Transverse colon (tissue), 4 donors: ENCODE measurements at places on chromosomes 1 and 21. TPM values are rescaled to one million over a fixed set of nuclear protein-coding genes. Genes with fewer than 3 reads are reported as not detected.
A peak's percentile ranks its signal among the peaks of the same experiment; 100 is the strongest.

Gene CD1B
- total RNA-seq: not detected

DNA sequence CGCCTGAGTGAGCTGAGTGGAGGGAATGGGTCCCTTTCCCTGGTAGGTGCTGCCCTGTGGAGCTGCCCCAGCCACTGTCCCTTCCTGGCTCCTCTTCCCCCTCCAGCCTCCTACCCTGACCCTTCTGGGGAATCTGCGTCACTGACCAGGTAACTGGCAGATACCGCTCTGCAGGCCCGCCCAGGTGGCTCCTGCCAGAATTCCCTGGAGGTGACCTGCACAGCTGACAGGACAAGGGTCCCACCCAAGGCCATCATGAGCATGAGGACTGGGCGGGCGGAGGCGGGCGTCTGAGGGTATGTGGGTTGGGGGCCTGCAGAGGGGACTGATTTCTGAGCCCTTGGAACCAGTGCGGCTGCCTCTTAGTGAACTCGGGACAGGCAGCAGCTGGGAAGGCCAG, 32.5 kb downstream of the DHRS3 start:
- H3K36me3 ChIP-seq: no peaks in the 10 kb centered on the region
- no peak overlapping the region for H3K27ac ChIP-seq
- no peaks in the 10 kb centered on the region for H3K4me1 ChIP-seq
- H3K4me3 ChIP-seq: no peak overlapping the region

Gene PRKACB
- total RNA-seq: 88.6 TPM

- no peak for DNase-seq
- H3K27me3 ChIP-seq: no peaks in the 10 kb centered on the region
- peaks cover 20% of the 10 kb centered on the region for H3K4me1 ChIP-seq
- H3K27ac ChIP-seq: no peak overlapping the region
Observed at GRCh38 chr21:19049567-19049966, 646.0 kb upstream of the TMPRSS15 start.

- H3K4me1 ChIP-seq: peaks cover 42% of the 10 kb centered on the region
- no peak overlapping the region for H3K4me3 ChIP-seq
- DNase-seq: no peak
- no peaks in the 10 kb centered on the region for H3K36me3 ChIP-seq
- H3K27me3 ChIP-seq: no peaks in the 10 kb centered on the region
Observed at GRCh38 chr1:161157867-161158266, 1.4 kb upstream of the USP21 start.

DNA sequence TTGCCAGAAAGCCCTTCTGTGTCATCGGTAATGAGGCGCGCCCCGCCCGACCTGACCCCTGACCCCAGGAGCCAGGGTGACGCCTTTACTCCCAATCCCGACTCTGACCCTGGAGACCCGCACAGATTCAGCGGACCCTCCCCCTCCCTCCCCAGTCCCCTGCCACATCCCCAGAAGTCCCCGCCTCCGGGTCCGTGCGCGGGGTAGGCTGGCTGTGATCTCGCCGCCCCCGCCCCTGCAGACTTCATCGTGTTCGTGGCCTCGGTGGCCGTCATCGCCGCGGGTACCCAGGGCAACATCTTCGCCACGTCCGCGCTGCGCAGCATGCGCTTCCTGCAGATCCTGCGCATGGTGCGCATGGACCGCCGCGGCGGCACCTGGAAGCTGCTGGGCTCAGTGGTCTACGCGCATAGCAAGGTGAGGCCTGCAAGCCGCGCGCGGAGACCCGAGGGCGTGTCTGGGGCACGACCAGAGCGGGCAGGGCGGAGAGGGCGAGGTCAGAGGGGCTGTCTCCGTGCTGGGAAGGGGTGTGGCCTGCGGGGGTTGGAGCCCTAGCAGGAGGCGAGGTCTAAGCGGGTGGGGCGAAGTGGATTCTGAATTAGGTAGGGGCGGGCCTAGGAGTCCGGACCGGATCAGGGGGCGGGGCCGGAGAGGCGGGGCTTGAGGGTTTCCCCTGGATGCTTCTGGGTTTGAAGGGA, 34.8 kb downstream of the KCNQ4 start:
- H3K4me1 ChIP-seq: peaks cover 8% of the 10 kb centered on the region
- no peaks in the 10 kb centered on the region for H3K36me3 ChIP-seq
- peak; percentile 84 for DNase-seq

DNA sequence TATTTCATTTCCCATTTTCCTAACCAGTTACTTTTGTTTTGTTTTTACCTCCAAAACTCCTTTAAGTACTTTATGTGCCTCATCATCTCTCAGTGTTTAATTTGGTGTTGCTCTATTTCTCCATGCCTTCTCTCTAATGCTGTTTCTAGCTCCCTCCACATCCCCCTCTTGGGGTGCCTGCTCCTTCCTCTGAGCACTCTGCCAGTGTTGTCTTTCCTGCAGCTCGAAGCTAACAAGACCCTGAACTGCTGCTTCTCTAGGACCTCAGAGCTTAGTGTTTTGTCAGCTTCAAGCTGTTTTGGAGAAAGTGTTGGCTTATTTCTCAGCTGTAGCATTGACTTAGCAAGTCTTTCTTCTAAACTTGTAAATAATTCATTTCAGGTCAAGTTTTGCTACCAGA, 290.6 kb downstream of the DPYD start:
- no peaks in the 10 kb centered on the region for H3K36me3 ChIP-seq
- no peaks in the 10 kb centered on the region for H3K27me3 ChIP-seq
- no peak overlapping the region for H3K27ac ChIP-seq
- H3K4me1 ChIP-seq: no peaks in the 10 kb centered on the region
- DNase-seq: no peak

Gene RIMKLA
- 11.9 TPM for total RNA-seq

Gene TSEN15
- 16.5 TPM for total RNA-seq

GRCh38 chr1:2074944-2075740, 24.9 kb downstream of the PRKCZ start:
- H3K4me1 ChIP-seq: peaks cover 20% of the 10 kb centered on the region
- H3K36me3 ChIP-seq: no peaks in the 10 kb centered on the region
- DNase-seq: no peak
- no peaks in the 10 kb centered on the region for H3K27me3 ChIP-seq

Gene OR2L13
- not detected for total RNA-seq

GRCh38 chr1:174939775-174940545, 59.8 kb upstream of the CACYBP start:
- H3K27ac ChIP-seq: no peak overlapping the region
- DNase-seq: no peak
- H3K4me1 ChIP-seq: peaks cover 23% of the 10 kb centered on the region
- H3K36me3 ChIP-seq: no peaks in the 10 kb centered on the region
- no peaks in the 10 kb centered on the region for H3K27me3 ChIP-seq
- H3K4me3 ChIP-seq: no peak overlapping the region

GRCh38 chr1:2039251-2039650, 11.0 kb upstream of the PRKCZ start:
- no peak overlapping the region for H3K27ac ChIP-seq
- H3K36me3 ChIP-seq: no peaks in the 10 kb centered on the region
- H3K4me1 ChIP-seq: no peaks in the 10 kb centered on the region
- no peak overlapping the region for H3K4me3 ChIP-seq
- DNase-seq: no peak

Gene TNFRSF18
- not detected for total RNA-seq

GRCh38 chr1:179877586-179878265, at the start of gene TOR1AIP2:
TOR1AIP2 (minus strand) TSS chr1:179877803; CDS start chr1:179852665, 25,138 bp downstream.
- peaks cover 59% of the 10 kb centered on the region for H3K4me1 ChIP-seq
- peak within 1 kb of the TSS; percentile 66 for H3K4me3 ChIP-seq
- peak within 1 kb of the TSS; percentile 77 for H3K27ac ChIP-seq
- peak; percentile 93 for DNase-seq

Gene HIVEP3
- 15.0 TPM for total RNA-seq

DNA sequence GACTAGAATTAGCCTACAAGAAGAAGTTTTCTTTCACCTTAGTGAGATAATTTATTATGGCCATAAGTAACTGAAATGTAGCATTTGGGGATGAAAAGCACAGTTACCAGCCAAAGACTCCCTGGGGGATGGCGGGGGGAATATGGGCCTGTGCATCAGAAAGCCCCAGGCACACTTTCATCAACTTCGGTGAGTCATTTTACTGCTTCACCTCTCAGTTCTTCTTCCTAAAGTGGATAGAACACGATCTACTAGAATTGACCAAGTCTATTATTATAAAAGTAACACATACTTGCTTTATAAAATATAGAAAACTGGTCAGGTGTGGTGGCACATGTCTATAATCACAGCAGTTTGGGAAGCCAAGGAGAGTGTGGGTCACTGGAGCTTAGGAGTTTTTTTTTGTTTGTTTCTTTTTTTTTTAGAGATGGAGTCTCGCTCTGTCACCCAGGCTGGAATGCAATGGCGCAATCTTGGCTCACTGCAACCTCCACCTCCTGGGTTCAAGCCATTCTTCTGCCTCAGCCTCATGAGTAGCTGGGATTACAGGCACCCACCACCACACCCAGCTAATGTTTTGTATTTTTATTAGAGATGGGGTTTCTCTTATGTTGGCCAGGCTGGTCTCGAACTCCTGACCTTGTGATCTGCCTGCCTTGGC, 141.8 kb downstream of the ZZZ3 start:
- DNase-seq: no peak
- H3K4me1 ChIP-seq: peaks cover 4% of the 10 kb centered on the region
- H3K27ac ChIP-seq: no peak overlapping the region
- H3K27me3 ChIP-seq: no peaks in the 10 kb centered on the region
- H3K4me3 ChIP-seq: no peak overlapping the region

Gene CD84
- total RNA-seq: 1.4 TPM

DNA sequence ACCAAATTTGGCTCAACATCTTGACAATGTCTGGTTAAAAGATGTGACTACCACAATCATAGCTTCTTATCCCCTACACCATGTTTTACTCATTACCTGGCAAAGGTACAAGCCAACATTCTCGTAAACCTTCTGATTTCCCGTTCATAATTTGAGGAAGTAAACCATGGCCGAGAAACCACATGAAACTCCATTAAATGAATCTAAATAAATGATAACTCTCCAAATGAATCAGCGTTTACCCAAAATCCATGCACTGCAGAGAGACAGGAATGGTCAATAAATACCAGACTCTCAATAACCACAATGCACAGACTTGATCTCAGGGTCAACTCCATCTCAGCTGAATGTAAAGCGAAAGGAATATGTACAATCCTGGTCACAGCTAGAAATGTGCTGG, 125.2 kb downstream of the TYW3 start:
- no peaks in the 10 kb centered on the region for H3K36me3 ChIP-seq
- H3K4me1 ChIP-seq: no peaks in the 10 kb centered on the region
- H3K4me3 ChIP-seq: no peak overlapping the region
- no peak overlapping the region for H3K27ac ChIP-seq

Gene NFASC
- 12.0 TPM for total RNA-seq

Gene OPN3
- total RNA-seq: 107 TPM

GRCh38 chr1:116690849-116691406, 23.4 kb upstream of the IGSF3 start:
- no peaks in the 10 kb centered on the region for H3K36me3 ChIP-seq
- no peak overlapping the region for H3K27ac ChIP-seq
- no peak overlapping the region for H3K4me3 ChIP-seq
- DNase-seq: no peak
- no peaks in the 10 kb centered on the region for H3K4me1 ChIP-seq
- H3K27me3 ChIP-seq: no peaks in the 10 kb centered on the region

- H3K27me3 ChIP-seq: no peaks in the 10 kb centered on the region
- no peak for DNase-seq
- H3K4me3 ChIP-seq: no peak overlapping the region
- H3K36me3 ChIP-seq: no peaks in the 10 kb centered on the region
- no peaks in the 10 kb centered on the region for H3K4me1 ChIP-seq
- no peak overlapping the region for H3K27ac ChIP-seq
Observed at GRCh38 chr1:115543247-115543646, 98.5 kb upstream of the VANGL1 start.

Gene TACSTD2
- not detected for total RNA-seq

DNA sequence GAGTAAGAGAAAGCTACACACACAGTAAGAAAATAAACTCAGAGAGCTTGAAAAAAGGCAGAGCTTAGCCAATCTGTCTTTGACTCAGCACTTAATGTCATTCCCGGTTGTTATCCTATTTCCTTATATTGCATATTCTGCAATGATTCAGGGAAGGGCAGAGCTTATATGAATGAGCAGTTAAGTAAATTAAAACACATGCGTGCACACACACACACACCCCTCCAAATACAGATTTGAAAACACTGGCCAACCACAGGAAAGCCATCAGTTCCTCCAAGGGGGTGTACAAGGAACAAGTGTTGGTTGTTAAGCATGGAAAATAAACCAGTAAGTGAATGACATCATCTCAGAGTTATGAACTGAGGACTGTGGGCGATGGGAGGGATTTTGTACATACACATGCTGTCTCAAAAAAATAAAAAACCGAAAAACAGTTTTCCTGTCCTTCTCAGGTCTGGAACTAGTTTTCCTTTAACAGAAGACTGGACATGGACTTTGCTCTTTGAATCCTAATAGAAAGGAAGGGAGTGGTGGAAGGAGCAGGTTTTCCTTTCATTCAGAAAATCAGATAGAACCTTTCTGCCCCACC, 1.0 kb downstream of the IQGAP3 start:
- peak overlapping the region; percentile 67 for H3K27ac ChIP-seq
- peaks cover 5% of the 10 kb centered on the region for H3K4me1 ChIP-seq
- H3K27me3 ChIP-seq: no peaks in the 10 kb centered on the region
- no peaks in the 10 kb centered on the region for H3K36me3 ChIP-seq

- DNase-seq: peak; percentile 34
- no peak overlapping the region for H3K27ac ChIP-seq
- no peak overlapping the region for H3K4me3 ChIP-seq
- no peaks in the 10 kb centered on the region for H3K36me3 ChIP-seq
- no peaks in the 10 kb centered on the region for H3K27me3 ChIP-seq
- H3K4me1 ChIP-seq: no peaks in the 10 kb centered on the region
Observed at GRCh38 chr1:91166106-91166712, 144.4 kb upstream of the ZNF644 start.

Gene OR6K3
- not detected for total RNA-seq

DNA sequence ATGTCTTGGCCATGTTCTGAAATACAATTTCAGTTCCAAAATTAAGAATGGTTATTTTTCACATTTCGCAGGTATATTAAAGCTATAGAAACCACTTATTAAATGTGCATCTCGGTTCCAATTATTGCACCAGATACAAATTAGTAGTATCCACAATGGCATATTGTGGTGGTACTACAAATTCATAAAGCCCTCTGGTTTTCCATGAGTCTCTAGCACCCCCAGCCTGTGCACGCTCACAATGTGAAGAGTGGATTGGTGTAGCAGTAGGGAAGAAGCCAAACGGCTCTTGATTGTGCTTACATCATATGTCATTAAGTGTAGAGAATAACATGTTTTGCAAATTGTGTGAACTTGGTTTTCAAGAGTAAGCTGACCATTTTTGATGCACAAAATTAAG, 1.9 kb upstream of the BRINP3 start:
- H3K4me1 ChIP-seq: peaks cover 9% of the 10 kb centered on the region
- DNase-seq: peak; percentile 16
- peaks cover 29% of the 10 kb centered on the region for H3K27me3 ChIP-seq
- H3K36me3 ChIP-seq: no peaks in the 10 kb centered on the region
- no peak overlapping the region for H3K4me3 ChIP-seq

DNA sequence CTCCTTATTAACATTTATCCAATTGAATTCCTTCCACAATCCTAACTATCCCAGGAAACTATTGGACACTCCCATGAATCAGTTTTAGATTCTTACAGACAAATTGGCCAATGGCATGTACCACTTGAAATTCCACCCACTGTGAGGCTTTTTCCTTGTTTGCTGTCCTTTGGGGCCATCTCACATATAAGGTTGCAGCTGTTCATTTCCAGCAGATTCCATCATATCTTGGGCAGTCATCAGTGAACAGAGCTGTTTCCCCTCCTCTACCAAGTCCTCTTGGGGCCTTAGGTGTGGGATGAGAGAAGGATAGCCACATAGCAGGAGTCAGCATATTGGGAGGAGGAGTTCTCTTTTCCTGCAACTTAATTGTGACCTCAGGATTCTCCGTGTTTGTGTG, 109.1 kb downstream of the HHAT start:
- H3K27ac ChIP-seq: no peak overlapping the region
- H3K36me3 ChIP-seq: no peaks in the 10 kb centered on the region
- no peaks in the 10 kb centered on the region for H3K4me1 ChIP-seq
- H3K27me3 ChIP-seq: no peaks in the 10 kb centered on the region
